ENCODE measurements at places on chromosomes 12 and 14. TPM values are rescaled to one million over a fixed set of nuclear protein-coding genes. Genes with fewer than 3 reads are reported as not detected.

The RDH12 gene
- not detected for total RNA-seq

The COL2A1 gene
- total RNA-seq: not detected

The CLEC4A gene
- not detected for total RNA-seq

The MON2 gene
- total RNA-seq: 26.1 TPM

The P2RX2 gene
- not detected for total RNA-seq

The REM2 gene
- total RNA-seq: under 0.01 TPM

The C12orf50 gene
- total RNA-seq: not detected

The TDRD9 gene
- total RNA-seq: 1.3 TPM

The RNASE3 gene
- total RNA-seq: not detected

The SMCO3 gene
- 0.32 TPM for total RNA-seq

The NEUROD4 gene
- total RNA-seq: not detected

Measured in epithelial cell of umbilical artery (primary cell).